ENCODE measurements at places on chromosomes 2 and 18. TPM values are rescaled to one million over a fixed set of nuclear protein-coding genes. Genes with fewer than 3 reads are reported as not detected.

The CCDC68 gene
- total RNA-seq, result 0.41 TPM

DNA sequence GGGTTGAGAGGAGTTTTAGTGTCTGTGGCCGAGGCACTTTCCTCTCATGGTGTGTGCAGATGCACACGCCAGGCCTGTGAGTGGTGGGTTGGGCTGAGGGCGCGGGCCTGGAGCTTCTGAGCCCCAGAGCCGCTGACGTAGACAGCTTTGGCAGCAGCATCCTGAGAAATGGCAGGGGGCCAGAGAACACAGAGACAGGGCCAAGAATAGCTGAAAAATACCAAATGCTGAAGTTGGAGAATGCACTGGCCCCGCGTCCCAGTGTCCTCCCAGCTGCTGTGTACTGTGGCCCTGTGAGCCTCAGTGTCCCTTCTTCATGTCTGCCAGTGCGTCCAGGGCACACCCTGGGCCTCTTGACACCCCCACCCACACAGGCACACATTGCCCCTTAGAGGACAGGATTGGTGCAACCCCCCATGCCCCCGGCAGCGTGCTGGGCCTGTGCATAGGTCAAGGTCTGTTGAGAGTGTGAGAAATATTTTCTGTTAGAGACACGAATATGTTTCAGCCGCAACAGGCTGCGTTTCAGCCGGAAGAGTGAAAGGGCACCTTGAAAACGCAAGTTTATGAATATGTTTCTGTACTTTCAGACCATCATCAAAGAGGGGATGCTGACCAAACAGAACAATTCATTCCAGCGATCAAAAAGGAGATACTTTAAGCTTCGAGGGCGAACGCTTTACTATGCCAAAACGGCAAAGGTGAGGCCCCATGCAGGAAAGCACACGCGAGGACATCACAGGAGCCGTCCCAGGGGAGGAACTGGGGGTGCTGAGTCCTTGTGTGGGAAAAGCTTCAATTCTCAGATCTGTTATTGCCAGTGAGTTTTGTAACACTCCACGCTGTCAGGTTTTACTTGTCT is 33.6 kb downstream of the DGKD start:
- no peak for DNase-seq

The CRYBA2 gene
- not detected for total RNA-seq

- DNase-seq, result no peak
Observed at GRCh38 chr2:10717628-10718027, 3.8 kb upstream of the ATP6V1C2 start.

DNA sequence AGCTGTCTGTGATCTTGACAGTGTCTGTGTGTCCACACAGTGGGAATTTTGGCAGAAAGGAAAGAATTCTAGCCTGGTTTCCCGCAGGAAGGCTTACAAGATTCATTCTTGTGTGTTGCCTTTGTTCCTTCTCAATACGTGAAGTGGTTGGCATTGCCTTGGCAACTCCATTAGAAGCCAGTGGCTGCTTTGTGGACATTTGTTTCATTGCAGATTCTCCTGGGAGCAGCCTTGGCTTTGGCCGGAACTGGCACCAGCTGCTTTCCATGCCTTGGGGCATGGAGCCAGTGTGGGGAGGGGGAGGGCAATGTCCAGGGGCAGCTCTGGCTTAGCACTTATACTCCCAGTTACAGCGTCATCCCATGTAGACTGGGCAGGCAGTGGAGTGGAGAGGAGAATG is 39.4 kb downstream of the KIF5C start:
- DNase-seq, result no peak

The RNU2-63P gene
- 14.0 TPM for total RNA-seq

GRCh38 chr18:61851279-61851678 is 41.5 kb downstream of the RNF152 start:
- DNase-seq, result no peak

DNA sequence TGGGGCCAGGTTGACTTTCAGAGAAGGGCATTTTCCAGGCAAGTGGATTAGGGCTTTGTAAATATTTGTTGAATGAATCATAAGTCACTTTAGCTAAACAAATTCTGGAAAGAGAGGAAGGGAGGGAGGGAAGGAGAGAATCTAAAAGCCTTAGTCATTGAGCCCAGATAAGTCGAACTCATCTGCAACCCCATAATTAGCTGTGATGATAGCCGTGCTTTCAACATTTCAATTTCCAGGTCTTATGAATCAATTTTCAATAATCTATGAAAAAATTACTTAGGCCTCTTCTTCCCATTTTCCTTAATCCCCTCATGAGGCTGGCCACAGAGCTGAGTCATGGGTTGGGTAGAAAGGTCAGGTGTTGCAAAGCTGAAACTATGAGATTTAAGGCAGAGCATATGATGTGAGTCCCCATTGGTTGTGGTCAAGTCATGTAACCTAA is 111.9 kb upstream of the MAPRE2 start:
- peak; percentile 66 for DNase-seq

The LINC00305 gene
- not detected for total RNA-seq

GRCh38 chr18:43789234-43790000 is 512.1 kb upstream of the SYT4 start:
- no peak for DNase-seq

DNA sequence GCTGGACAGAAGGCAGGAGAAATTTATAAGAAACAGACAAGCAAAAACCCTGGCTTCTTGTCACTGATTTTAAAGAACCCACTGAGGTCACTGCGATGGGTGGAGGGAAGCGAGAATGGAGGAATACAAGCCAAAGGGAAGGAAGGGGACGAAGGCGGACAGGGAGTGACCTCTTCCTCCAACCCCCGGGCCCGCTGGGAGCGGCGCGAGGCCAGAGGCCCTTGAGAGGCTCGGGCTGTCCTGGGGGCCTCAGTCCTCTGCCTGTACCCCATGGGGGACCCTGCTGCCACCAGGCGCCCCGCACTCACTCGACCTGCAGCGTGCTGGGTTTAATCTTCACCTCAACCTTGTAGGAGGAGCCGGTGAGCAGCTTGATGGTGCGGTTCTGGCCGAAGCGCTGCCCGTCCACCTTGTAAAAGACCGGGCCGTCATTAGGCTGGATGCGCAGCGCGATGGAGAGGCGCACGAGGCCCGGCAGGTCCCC is 793 bp downstream of the CNRIP1 start:
- DNase-seq, result no peak

GRCh38 chr2:98009887-98010760 is 14.4 kb upstream of the TMEM131 start:
- DNase-seq, result no peak

The EN1 gene
- total RNA-seq, result 0.26 TPM

GRCh38 chr2:96604104-96604503 is 34.0 kb downstream of the KANSL3 start:
- DNase-seq, result no peak

- no peak for DNase-seq
Observed at GRCh38 chr18:54860941-54861340, 32.7 kb downstream of the RAB27B start.

DNA sequence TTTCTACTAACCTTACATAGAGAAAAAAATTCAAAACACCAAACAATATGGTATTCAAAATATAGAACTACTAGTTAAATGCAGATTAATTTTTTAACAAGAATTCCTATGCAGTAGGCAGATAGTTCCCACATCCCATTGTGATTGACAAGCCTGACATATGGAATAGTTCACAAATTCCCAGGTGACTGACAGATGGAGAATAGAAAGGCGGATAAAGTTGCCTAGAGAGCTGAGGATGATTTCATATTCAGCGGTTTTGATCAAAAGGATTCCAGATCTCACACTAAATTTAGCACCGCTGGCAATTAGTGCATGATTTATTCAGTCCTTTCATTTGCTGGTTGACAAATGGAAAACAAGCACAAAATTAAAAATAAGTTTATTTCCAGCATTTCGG is 733.7 kb upstream of the POU3F3 start:
- no peak for DNase-seq

- no peak for DNase-seq
Observed at GRCh38 chr2:164178835-164179465, 442.3 kb downstream of the GRB14 start.

- no peak for DNase-seq
Observed at GRCh38 chr2:64652231-64653108, 1.2 kb downstream of the SERTAD2 start.

The SP100 gene
- total RNA-seq, result 27.2 TPM

DNA sequence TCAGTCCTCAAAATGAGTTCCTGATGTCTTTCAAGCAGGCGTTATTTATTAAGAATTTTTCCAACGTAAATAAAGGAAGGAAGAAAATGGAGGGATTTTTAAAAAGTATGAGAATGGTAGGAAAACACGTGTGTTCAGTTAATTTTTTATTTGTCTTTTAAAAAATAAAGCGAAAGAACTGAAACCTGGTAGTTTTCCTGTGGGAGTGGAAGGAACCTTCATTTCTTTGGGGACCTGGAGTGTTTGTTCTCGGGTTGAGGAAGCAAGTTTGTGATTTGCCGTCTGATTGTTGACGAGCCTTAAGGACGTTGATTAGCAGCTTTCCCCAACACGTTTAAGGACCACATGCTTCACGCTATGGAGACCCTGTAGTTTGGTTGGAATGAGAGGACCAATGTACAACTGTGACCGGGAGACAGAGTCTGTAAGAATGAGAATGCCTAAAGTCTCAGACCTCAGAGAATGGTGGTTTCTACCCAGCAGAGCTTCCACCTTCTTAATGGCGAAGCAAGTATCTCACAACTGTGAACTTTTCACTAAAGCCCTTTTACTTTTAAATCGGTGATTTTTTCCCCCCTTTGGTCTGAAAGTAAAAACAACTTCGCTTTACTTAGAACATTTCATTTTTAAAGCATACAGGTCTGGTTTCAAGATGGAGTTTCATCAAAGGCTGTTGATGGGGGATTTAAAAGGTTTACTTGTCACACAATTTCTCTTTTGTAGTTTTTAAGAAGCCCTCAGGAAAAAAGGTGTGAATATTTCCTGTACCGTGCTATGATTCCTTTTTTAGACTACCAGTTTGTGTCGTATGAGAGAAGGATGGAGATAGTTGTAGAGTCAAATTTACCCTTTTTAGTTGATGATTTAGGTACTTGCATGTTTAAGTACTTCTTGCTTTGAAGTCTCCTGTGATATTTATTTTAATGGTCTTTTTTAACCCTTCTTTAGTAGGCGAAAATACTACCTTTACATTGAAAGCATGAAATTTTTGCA is 1.4 kb downstream of the TTC39C start:
- no peak for DNase-seq

DNA sequence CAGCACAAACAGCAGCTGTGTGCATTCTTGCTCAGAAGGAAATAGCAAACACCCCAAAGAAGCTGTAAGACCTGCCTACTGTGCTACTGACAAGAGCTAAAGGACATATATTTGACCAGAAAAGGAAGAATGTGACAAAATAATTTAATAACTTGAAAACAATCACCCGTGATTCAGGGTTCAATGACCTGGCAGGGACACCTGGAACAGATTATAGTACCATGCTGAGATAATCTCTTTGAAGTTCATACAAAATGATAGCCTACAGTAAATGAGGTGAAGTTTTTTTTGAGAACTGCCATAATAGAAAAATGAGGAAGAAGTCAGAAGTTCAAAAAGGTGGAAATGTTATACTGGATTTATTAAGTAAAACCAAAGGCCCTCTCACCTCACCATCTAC is 324.8 kb upstream of the GULP1 start:
- no peak for DNase-seq

- no peak for DNase-seq
Observed at GRCh38 chr2:171348056-171348455, 85.7 kb downstream of the METTL8 start.

DNA sequence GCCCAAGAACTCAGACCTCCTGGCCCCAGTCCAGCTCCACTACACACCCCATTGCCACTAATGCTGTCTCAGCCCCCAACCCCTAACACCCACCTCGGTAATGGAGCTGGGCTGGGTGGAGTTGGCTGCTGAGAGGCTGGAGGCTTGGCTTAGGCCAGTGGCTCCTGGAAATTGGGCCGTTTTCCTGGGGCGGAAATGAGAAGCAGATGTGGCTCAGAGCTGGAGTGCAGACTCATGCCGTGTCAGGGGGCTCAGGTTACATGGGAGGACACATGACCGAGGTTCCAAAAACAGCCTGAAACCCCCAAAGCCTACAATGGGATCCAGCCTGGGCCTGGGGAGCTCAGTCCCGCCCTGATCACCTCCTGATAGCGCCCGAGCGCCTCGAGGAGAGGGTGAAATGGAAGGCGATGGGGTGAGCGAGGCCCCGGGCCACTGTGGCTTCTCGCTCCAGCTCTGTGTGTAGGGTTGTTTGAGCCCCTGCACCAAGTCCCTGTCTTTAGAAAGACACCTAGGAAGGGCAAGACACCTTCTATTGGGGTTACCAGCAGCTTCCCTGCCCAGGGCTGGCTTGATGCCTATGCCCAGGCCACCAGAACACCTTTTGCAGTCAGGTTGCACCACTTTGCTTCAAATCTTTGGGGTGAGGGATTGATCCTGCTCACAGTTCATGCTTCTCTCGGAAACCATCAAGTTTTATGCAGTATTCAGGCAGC is 175.7 kb upstream of the HAAO start:
- no peak for DNase-seq

GRCh38 chr2:158239271-158239670 is 137.6 kb downstream of the UPP2 start:
- no peak for DNase-seq

DNA sequence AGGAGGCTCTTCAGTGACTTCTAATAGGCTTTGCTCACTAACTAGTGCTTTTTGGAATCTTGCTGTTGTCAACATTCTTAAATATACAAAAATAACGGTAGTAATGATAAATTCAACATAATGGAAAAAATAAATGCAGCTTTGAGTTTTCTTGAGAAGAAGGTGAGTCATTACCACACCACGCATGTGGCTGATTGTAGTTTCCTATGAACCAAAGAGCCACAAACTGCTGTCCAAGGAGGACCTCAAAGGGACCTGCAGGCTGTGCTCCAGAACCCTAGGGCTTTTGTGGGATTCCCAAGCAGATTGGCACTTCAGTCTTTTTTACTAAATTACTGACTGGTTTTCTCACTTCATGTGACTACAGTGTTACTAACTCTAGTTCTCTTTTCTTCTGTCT is 66.7 kb downstream of the TPGS2 start:
- DNase-seq, result no peak

DNA sequence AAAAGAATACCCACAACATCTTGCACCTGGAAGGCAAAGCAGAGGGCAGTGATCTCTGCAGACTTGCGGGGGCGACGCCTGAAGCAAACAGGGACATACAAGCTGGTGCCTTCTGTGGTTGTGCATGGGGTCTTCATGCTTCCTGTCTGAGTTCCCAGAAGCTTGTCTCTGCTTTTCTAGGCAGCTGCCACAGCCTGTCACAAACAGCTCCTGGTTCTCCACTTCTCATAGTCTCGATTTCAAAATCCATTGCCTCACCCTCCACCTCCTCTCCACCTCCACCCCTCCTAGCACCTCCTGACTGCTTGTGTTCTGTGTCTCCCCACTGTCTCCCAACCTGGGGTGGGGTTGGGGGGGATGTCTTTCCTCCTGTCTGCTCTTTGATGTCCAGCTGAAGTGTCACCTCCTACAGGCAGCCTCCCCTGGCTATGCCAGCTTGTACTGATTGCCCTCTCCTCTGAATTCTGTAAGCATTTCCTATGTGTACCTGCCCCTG is 1.7 kb upstream of the PROC start:
- no peak for DNase-seq

- DNase-seq, result no peak
Observed at GRCh38 chr18:3273042-3273441, 11.1 kb downstream of the MYL12B start.

- no peak for DNase-seq
Observed at GRCh38 chr2:240433973-240434727, 1.3 kb upstream of the GPC1 start.

Data from Panc1 (cell line).